Brain pericyte (primary cell): ENCODE measurements at places on chromosomes 12 and 14.

- no peak for DNase-seq
These were observed 2.9 kb downstream of the SLC15A4 start for GRCh38 chr12:128820723-128821432.

DNA sequence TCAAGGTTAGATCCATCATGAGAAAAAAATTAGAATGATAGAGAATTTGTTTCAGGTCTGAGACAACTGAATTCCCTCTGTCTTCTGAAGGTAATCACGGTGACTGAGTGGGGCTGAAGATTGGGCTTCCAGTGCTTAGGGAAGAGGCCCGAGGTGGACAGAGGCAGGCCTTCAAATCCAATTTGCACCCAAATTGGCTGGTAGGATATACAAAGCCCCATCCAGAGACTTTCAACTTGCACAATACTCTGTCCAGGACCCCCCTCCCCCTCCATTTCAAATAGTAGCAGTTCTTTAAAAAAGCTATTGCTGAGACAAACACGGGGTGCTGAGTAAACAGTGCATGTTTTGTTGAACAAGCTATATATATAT lies 3.6 kb upstream of the FOXG1 start:
- DNase-seq = no peak

GRCh38 chr12:93763746-93764147 lies 86.6 kb downstream of the CRADD start:
- no peak for DNase-seq

DNA sequence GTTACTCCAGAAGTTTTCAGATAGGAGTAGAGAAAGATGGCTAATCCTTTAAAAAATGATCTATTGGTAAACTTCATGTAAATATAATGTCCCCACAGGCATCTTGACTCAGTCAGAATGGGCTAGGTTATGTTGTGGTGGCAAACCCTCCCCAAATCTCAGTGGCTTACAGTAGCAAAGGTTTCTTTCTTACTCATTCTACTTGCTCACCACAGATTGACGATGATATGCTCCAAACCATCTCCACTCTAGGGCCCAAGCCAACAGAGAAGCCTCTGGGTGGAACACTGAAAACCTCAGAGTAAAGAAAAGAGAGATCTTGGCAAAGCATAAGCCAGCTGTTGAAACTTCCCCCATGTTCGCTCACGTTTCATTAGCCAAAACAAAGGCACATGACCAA lies 146.4 kb downstream of the EMP1 start:
- no peak for DNase-seq

DNA sequence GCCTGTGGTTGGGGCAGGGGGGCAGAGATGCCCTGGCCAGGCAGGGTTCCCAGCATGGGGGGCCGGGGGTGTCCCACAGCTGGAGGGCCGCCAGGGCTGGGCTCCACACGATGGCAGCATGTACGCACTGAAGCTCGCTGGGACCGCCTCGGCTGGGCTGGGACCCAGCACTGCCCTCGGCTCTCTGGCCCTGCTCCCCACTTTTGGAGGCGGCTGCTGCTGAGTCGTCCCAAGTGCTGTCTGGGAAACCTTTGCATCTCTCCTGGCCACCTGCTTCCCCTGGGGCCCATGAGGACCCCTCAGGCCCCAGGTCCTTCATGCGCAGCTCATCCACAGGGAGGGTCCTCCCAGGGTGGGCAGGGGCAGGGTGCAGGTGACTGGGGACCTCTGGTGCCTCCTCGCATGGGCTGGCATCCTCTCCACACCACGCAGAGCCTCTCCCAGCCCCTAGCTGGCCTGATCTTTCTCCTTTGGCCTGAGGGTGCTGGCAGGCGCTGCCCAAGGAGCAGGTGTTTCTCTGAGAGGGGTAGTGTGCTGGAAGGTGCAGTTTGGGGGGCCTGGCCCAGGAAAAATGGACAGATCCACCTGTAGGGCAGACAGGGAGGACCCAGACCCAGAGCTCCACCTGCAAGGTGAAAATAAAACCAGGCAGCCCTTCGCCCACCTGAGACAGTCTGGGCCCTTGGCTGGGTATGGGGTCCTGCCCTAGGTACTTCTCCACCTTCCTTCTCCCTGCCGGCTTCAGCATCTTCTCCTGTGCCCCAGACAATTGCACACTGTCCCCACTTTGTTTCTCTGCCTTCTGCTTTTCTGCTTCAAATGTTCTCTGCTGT lies 46.9 kb downstream of the DLK1 start:
- no peak for DNase-seq

DNA sequence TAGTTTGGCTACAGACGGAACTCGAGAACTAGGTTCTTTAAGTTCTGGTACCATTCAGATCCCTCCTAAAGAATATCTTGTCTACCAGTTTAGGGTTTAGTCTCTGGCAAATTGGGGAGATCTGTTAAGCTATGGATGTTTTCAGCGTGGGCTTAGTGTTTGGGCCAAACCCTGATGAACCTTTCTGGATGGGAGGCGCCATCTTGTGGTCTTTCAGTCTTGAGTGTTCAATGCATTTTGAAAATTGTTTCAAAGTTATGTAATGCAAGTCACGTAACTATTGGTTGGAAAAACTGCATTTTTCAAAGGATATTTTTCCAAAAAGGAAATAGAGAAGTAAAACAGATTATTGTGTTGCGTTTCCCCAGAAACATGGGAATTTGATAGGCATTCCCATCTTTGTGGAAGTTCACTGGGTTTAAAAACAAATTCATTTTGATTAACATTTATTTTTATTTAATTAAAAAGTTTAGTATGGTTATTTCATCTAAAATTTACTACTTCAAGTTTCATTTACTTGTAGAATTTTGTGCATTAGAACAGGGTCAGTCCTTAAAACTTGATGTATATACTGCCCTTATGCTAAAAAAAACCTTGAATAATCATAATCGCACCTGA lies 169.0 kb downstream of the PRIMA1 start:
- DNase-seq = no peak

GRCh38 chr14:32669391-32669790 lies 269.3 kb upstream of the NPAS3 start:
- DNase-seq = no peak

- DNase-seq = no peak
These were observed 55.9 kb upstream of the TSPAN11 start for GRCh38 chr12:30870491-30871265.

GRCh38 chr14:20093442-20093841 lies 17.1 kb upstream of the OR4K17 start:
- no peak for DNase-seq

DNA sequence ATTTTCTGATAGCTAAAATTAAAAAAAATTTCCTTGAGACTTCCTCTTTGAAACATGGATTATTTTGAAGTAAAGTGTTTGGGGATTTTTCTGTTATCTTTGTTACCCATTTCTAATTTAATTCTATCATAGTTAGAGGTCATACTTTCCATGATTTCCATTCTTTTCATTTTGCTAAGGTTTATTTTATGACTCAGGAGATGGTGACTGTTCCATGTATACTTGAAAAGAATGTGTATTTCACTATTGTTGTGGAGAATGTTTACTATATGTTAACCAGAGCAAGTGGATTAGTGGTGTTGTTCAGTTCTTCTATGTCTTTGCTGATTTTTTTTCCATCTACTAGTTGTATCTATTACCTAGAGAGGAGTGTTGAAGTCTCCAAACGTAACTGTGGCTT lies 250.5 kb upstream of the PELI2 start:
- DNase-seq = no peak

GRCh38 chr12:57319678-57320469 lies 68.9 kb upstream of the STAC3 start:
- DNase-seq = no peak

DNA sequence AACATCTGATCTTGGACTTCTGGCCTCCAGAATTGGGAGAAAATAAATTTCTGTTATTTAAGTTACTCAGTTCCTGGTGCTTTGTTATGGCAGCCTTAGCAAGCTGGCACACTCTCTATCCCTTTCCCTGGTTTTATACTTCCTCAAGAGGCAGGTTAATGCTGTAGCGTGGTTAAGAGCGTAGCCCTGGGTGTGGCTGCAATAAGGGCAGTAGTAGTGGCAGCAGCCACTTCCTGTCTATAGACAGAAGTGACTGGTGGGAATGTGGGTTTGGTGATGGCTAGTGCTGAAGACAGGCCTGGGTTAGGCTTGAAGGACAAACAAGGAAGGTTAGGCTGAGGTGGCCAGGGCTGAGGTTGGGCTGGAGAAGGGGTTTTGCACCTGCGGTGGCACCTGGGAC lies 3.6 kb upstream of the LGALS3 start:
- DNase-seq = no peak

DNA sequence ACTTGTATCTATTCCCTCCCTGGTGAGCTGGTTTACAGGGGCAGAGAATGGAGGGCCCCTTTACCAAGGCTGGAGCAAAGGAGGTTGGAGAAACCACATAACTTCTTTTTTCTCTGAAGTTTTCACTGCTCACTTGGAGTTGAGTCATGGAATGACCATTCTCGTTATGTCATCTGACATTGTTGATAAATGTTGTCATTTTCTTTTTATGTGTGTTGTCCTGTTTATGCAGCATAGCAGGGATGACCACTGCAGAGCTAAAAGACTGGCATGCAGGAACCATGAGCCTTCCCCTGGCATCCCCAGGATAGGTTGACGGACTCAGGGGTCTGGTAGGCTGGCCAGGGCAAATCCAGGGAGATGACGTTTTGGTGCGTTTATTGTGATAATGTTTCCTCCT lies 256.8 kb upstream of the DDHD1 start:
- no peak for DNase-seq

- DNase-seq = no peak
These were observed 28.8 kb downstream of the TIMELESS start for GRCh38 chr12:56420411-56420810.

GRCh38 chr14:37515771-37516170 lies 79.3 kb downstream of the FOXA1 start:
- no peak for DNase-seq

GRCh38 chr12:122282061-122282460 lies 15.8 kb upstream of the VPS33A start:
- DNase-seq = no peak

DNA sequence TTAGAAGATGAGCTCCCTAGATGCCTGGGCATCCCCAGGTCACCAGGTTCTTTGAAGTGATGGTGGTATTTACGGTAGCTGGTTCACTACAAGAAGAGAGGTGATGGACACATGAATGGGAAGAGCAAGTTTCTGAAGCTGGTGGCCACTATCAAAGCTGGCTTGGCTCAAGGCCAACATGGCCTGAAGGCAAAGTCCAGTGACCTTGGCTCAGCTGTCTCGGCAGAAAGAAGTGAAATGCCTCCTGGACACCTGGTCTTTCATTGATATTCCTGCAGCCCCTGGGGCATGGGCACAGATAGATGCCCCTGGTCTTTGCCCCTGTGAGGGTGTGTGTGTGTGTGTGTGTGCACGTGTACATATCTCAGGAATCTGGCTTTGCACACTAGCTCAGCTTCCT lies 441.8 kb upstream of the TMPO start:
- DNase-seq = no peak

- no peak for DNase-seq
These were observed 1.6 kb downstream of the KRT71 start for GRCh38 chr12:52551216-52551865.

GRCh38 chr14:31699809-31700208 lies 138.6 kb downstream of the NUBPL start:
- no peak for DNase-seq

GRCh38 chr12:132904718-132905328 lies 17.4 kb upstream of the CHFR start:
- no peak for DNase-seq

GRCh38 chr12:96441816-96442215 lies 41.6 kb upstream of the CDK17 start:
- no peak for DNase-seq

DNA sequence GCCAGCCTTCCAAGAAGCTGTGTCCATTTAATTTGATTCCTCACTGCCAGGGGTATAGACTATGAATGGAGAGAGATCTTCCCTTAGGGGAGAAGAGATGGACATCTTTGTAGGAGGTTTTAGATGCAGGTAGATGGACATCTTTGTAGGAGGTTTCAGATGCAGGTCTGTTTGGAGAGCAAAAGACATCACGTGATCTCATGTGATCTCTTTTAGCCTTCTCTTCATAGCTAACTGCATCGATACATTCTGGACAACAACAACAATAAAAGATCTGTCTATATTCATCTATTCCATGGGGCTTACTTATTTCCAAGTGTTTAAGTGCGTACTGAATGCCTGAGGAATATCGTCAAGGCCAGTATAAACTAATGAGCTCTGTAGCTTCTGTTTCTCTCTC lies 163.2 kb downstream of the PAX9 start:
- no peak for DNase-seq

- no peak for DNase-seq
These were observed 28.5 kb downstream of the TMCC3 start for GRCh38 chr12:94621662-94622359.

- no peak for DNase-seq
These were observed 237.6 kb downstream of the ATXN7L3B start for GRCh38 chr12:74775276-74775675.

DNA sequence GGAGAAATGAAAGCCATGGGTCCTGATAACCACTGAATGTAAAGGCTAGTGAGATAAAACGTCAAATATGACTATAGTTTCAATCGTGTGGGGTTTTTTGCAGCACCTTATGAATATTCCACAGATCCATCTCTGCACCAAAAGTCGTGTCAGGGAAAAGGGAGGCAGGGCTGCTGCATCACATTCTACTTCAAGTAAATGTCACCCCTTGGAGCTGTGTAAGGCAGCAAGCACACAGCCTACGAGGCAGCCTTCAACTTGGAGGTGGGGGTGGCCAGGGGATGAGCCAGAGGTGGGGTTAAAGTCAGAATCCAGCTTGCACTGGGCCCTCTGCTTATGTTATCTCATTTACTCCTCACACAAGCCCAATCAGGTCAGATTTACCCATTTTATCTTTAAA lies 90.4 kb downstream of the ARMH4 start:
- DNase-seq = no peak
